ENCODE measurements at places on chromosomes 4 and X.

GRCh38 chrX:3268829-3269228 lies 77.6 kb downstream of the MXRA5 start:
- DNase-seq: no peak

DNA sequence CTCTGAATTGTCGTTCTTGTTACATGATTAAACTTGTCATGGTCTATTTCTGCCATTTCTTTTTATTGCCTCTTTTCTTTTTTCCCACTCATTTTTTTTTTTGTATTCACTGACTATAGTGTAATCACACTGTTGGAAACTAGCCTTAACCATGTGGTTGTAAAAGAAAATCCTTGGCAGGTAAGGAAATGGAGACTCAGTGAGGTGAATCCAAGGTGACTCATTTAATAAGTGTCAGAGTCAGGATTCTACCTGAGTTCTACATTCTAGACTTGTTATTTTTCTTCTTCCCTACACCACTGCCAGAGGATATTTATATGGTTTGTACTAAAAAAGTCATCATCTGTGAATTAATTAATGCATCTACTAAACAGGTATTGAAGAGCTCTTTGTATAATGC lies 152.2 kb downstream of the CBLL2 start:
- no peak for DNase-seq

DNA sequence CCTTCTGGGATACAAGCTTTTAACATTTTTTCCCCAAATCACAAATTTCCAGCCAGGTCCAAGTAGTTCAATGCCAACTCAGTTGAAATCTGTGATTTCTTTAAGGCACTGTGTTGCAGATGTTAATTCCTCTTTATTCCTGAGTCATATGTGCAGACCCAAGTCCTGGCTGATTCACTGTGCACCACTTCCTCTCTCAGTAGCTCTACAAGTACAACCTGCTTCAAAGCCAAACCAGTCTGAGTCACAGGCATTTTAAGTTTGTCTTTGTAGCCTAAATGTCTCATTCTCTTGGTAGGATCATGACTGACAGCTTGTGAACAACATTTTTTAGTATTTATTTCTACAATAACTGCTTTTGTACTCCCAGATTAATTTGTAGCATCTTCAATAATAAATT lies 165.6 kb upstream of the S100G start:
- no peak for DNase-seq

DNA sequence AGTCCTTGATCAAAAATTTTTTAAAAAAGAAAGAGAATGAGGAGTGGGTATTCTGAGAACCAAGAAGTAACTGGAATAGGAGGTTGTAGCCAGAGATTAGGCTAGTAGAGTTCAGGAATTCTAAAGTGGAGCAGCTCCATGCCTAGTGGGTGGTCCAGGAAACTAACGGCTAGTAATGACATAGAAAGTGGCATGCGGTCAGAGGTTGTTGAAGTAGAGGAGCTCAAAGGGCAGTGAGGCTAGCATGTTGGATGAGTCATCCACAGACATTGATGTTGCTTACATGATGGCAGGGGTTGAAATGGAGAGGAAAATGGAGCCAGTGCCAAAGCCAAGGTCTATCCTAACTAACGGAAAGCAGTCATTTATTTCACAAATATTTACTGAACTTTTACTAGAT lies 42.1 kb downstream of the TEX13B start:
- no peak for DNase-seq

- no peak for DNase-seq
Measured at GRCh38 chr4:5615496-5616075, 92.8 kb downstream of the EVC2 start.

GRCh38 chrX:68424719-68425118 lies 8.6 kb downstream of the OPHN1 start:
- no peak for DNase-seq

DNA sequence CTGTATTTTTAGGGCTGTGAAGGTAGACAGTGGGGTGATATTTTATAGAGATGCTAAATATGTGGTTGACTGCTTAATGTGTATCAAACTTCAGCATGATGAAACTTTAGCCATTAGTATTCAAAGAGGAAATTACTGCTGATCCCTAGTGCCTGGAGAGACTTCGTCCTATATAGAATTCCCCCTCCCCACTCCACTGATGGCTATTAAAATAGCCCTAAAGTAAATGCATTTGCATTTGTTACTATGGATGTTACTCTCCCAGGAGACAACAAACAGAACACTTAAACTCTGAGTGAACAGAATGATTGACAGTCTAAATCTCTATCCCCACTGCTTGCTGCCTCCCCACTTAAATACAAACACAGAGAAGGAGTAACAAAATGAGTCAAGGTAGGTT lies 39.1 kb downstream of the ADGRL3 start:
- no peak for DNase-seq

DNA sequence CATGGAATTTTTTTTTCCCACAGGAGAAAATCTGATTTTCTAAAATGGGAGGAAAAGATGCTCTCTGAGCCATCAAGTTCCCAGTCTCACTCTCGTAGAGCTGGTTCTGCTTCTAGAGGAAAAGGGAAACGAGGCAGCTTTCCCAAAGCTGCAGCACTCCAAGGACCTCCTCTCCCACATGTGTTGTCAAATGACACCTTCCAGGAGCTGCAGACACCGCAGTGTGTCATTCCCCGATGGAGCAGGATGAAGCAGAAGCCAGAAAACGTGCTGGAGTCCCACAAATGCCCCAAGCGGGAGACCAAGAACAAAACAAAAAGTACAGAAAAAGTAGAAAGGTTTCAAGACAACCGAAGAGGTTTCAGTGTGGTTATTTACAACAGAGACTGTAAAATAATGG lies 348.1 kb downstream of the ARHGAP10 start:
- no peak for DNase-seq

- no peak for DNase-seq
Measured at GRCh38 chr4:144969821-144970220, 128.2 kb downstream of the ANAPC10 start.

DNA sequence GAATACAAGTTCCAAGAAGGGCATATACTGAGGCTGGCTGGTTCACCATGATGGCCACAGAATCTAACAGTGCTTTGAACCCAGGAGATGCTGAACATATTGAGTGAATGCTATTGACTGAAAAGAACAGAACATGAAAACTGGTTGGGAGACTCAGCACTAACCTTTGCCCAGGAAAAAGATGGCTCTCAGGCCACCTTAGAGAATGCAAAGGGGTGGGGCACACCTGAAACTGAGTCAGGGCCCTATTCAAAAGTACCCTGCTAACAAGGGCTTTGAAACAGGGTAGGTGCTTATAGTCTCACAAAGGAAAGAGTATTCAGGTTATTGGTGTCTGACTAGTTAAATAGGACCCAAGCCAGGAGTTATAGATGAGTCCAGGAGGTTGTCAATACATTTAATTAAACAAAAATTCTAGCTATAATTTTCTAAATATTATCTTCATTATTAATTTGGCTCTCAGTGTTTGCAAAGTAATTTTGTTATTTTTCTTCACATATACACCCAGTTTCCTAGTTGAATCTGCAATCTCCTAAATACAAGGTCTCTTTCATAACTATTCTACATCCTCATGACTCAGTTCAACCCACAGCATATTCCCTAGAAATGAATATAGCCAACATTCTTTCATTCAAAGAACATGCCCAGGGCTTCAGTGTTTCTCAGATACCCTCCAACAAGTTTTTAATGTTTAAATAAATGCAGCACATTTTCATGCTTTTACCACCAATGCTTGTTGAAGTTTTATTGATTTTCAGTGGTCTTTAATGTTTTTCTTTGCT lies 144.2 kb upstream of the RAPGEF2 start:
- no peak for DNase-seq

DNA sequence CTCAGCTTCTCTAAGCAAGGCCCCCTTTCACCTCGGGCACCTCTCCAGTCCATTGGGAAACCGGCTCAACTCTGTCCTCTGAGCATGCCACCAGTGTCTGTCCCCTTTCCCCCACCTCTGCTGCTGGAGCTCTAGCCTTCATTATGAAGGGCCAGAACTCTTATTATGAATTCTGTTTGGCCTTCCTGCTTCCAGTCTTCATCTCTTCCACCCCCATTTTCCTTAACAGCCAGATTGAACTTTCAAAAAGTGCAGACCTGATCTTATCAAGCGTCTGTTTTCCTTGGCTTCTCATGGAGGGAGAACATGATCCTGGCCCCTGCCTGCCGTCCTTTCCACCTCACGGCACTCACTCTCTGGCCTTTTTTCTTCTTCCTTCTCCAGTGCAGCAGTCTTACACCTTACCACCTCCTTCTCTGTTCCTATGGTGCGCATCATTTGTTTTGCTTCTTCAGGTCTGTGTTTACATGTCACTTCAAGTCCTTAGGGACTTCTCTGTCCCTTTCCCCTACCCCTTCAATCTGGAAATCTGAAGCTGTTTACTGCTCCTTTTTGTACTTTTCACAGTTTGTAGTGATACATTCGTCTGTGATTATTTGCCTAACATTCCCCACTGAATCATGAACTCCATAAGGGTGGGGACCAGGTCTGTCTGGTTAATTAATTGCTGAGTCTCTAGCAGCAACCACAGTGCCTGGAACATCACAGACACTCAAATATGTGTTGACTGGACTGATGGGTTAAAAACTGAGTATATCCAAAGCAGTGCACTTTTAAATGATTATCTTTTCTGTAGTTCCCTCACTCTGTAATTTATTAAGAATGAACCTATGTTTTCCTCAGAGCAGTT lies 55.8 kb downstream of the FNIP2 start:
- no peak for DNase-seq

- DNase-seq: no peak
Measured at GRCh38 chrX:152912106-152912505, 14.2 kb downstream of the ZNF185 start.

- no peak for DNase-seq
Measured at GRCh38 chrX:44459501-44459900, 83.2 kb downstream of the FUNDC1 start.

Measured in stimulated activated CD8-positive, alpha-beta memory T cell treated with anti-CD3 and anti-CD28 coated beads, Interleukin-4, amount 100 ng/mL, for 4 hours (primary cell).